ENCODE measurements at places on chromosomes 12 and 14.

- DNase-seq, result no peak
Observed at GRCh38 chr14:61438497-61438859, 117.1 kb downstream of the PRKCH start.

- DNase-seq, result peak; percentile 55
Observed at GRCh38 chr14:58107947-58108552, 44.0 kb downstream of the ARMH4 start.

DNA sequence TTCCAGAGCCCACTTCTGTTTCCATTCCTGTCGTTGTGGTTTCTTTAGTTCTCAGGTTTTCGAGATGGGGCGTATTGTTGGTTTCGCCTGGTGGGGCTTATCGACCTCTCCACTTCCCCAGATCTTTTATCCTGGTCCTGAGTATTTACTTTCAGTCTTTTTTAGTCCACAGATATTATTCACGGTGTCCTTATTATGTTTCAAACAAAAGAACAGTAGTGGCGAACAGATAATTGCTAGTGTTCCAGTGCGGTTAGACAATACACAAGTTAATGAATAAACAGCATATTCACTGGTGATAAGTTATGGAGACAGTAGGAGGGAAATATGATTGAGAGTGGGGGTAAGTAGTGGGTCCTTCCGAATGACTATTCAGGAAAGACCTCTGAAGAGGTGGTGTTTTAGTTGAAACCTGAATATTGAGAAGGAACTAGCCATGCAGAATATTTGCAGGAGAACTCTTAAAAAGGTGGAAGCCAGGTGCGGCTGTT is 668 bp downstream of the TMEM260 start:
- no peak for DNase-seq

DNA sequence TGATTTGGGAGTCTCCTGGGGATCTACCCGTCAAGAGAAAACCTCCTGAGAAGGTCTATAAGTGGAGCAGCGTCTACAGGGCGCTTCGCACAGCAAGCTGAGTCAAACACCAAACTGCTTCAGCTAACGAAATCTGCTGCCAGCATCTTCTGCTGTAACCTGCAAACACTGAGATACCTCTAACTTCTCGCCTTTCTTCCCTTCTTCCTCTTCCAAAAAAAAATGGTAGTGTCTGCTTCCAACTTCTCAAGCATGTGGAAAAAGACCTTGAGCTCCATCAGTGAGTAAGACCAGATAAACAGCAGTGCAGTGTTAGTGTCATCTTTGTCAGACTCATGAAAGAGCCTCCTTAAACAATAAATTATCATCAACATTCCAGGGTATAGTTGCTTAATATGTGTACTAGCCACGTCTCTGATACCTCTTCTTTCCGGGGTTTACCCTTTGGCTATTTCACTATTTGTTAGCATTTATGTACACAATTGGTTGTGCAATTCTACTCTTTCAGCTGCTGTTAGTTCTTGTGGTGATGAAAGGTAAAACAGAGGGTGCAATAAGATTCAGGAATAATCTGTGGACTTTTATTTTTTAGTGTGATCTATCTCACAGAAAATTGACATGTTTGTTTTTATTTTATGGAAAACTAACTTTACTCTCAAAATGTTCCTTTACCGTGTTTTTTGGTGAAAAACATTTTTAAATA is 81.6 kb downstream of the LLPH start:
- DNase-seq, result no peak

DNA sequence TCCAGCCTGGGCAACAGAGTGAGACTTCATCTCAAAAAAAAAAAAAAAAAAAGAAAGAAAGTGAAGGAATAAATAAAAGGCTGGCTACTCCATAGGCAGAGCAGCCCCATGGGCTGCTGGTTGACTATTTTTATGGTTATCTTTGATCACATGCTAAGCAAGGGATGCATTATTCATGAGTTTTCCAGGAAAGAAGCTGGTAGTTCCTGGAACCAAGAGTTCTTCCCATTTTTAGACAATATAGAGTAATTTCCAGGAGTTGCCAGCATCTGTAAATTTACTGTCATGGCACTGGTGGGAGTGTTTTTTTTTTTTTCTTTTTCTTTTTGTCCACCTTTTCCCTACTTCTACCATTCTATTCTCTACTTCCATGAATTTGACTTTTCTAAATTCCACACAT is 24.2 kb downstream of the FGD4 start:
- no peak for DNase-seq

DNA sequence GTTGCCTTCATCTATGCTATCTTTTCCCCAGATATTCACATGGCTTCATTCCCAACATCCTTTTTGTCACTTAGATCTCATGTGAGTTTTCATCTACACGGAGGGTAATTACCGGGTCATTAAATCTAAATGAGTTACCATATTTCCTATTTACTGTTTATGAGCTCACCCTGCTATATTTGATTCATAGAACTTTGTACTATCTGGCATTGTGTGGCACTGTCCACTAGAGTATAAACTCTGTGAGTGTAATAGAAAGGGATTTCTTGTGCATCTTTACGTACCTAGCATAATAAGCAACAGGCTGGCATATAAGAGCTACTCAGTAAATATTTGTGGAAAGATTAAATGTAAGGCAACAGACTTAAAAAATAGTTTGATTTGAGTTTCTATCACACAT is 86.1 kb upstream of the LMO3 start:
- DNase-seq, result no peak

GRCh38 chr12:105524961-105525360 is 194.5 kb downstream of the C12orf75 start:
- DNase-seq, result no peak

- DNase-seq, result no peak
Observed at GRCh38 chr14:55869397-55870049, 248.7 kb upstream of the PELI2 start.

DNA sequence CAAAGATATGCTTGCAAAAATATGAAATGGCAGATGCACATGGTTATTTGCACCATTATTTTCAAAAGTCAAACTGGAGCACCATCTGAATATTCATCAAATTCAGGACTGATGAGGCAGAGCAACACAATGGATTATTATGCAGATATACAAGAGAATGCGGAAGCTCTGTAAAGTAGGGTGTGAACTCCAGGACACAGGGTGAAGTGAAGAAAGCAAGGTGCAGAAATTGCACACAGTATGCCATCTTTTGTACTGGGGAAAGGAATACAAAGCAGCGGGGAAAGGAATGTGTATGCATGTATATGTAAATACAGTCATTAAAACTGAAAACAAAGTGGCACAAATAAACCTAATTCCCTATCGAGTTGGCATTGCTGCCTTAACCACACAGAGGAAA is 22.7 kb upstream of the CLEC4E start:
- DNase-seq, result no peak

- no peak for DNase-seq
Observed at GRCh38 chr14:39265806-39266524, 32.2 kb downstream of the MIA2 start.

DNA sequence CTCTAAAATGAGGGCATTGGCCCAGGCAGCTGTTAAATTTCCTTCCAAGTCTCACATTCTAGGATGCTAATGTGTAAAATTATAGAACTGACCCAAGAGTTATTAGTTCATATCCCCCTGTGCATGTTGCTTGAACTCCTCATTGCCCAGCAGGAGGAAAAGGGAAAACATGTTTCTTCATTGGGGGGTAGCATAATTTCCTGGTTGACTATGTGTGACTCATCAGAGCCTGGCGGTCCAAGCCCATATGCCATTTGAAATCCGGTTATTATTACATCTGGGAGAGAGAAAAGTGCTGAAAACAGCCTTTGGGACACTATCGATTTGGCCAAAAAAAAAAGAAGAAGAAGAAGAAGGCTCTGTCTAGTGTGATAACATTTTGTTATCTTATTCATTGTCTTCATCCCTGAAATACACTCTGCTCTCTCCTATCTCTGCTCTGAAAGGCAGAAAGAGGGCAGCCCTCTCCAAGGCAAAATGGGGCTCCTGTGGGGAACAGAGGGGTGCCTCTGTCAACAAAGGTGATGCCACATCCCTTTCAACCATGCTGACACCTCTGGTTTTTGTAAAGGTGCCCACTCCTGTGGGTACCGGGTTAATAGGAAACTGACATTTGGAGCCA is 114.2 kb downstream of the DAD1 start:
- no peak for DNase-seq

DNA sequence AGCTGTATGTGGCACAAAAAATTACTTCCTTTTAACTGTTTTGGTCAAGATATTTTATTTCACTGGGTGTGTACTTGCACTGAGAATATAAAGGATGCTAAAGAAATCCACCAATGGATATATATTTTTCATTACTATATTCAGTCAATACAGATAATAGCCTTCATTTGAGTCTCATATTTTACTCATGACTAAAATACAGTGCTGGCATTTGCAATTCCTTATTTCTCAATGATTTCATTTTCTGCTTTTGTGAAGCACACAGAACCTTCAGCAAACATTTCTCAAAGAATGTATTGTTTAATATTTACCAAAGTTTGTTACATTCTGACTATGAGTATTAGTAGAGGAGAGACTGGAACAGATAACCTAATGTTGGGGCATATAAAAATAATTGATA is 93.2 kb upstream of the SOX5 start:
- no peak for DNase-seq

DNA sequence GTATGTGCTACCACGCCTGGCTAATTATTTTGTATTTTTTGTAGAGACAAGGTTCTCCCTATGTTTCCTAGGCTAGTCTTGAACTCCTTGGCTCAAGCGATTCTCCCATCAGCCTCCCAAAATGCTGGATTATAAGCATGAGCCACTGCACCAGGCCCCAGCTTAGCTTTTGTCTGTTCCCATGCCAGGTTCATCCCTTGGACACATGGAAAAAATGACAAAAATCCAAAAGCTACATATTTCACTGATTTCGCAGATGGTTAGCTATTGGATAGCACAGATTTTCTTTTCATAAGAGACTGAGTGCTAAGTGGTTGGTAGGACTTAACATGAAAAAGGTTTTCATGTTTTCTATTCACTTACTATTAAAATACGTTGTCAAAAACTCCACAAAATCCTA is 286.6 kb upstream of the KITLG start:
- no peak for DNase-seq

GRCh38 chr12:43277651-43278540 is 274.1 kb downstream of the ADAMTS20 start:
- no peak for DNase-seq

GRCh38 chr12:58920102-58920960 is at the start of gene LRIG3:
Gene LRIG3, minus strand, starts transcription at chr12:58920504. Its CDS starts 269 bp downstream, at chr12:58920235.
- peak; percentile 51 for DNase-seq

DNA sequence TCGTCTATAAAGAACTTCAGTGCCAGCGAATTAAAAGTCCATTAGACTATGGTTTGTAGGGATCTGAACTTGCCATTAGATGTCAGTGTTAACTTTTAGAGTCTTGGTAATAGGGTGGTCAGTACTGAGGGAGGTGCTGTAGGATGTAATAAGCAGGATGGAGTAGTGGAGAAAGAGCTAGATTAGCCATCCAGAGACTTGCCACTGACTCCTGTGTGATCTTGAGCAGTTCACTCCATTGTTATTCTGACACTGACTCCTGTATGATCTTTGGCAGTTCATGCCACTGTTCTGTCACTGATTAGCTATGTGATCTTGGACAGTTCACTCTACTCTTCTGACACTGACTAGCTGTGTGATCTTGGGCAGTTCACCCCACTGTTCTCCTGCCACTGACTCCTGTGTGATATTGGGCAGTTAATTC is 133.6 kb downstream of the TTLL5 start:
- DNase-seq, result no peak

DNA sequence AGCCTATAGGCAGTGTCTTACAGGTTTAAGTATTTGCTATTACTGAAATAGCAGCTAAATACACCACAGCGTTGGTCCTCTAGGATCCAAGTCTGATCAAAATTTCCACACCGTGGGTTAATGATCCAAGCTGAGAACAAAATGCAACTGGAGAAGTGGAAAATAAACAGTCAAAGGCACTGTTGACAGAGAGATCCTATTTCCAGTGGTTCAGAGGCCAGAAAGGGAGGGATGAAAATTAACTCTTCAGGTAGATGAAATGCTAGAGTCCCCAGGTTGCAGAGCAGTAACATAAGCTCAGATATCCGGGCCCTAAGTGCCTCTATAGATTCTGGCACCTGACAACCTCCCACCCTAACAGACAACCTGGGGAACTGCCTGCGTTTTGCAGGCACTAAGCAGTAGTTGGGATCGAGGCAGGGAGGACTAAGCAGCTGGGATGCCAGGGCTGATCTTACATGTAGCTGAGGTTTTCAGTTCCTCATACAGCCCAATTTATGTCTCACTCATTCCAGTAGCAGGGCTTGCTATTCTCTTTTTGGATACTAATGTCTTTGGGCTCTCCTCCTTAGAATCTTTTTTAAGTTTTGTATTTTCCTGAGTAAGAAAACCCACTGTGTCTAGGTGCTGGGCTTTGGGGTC is 42.7 kb upstream of the CRACR2A start:
- DNase-seq, result no peak

GRCh38 chr12:51199366-51199945 is 18.4 kb downstream of the POU6F1 start:
- no peak for DNase-seq

DNA sequence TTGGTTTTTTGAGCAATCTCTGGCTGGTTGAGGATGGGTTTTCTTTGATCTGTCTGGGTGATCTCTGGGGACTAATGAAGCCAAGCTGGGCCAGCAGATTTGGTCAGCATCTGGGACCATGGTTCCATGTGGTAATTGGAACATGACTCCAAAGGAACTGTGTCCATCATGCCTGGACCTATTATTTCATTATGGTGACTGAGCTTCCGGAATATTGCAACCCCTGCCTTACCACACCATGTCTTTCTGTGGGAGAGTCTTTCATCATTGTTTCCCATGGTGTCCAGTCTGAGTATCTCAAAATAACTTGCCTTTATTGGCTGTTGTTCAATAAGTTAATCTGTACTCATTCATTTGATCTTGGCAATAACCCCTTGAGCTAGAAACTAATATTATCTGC is 624.9 kb upstream of the TBX3 start:
- no peak for DNase-seq

All from Jurkat, Clone E6-1 (cell line).